ENCODE measurements at places on chromosomes 5 and 9.
A peak's percentile ranks its signal among the peaks of the same experiment; 100 is the strongest.

DNA sequence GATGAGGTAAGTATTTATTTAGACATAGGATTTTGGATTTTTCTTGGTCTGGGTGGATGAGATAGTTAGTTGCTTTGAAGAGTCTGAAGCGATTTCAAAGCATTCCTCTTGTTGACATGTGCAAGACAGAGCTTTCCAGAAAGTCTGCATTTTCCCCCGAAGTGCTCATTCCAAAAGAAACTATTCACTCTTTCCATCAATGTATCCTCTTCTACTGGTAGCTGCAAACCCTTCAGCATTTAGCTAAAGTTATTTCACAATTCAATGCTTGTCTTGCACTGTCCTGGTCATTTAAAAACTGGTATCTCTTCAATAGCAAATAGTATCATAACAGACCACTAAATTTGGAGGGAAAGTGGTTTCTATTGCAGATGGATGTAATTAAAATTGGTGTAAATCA lies 13.0 kb downstream of the NREP start:
- DNase-seq, result no peak

GRCh38 chr5:87886164-87886563 lies 382.5 kb downstream of the TMEM161B start:
- DNase-seq, result no peak

DNA sequence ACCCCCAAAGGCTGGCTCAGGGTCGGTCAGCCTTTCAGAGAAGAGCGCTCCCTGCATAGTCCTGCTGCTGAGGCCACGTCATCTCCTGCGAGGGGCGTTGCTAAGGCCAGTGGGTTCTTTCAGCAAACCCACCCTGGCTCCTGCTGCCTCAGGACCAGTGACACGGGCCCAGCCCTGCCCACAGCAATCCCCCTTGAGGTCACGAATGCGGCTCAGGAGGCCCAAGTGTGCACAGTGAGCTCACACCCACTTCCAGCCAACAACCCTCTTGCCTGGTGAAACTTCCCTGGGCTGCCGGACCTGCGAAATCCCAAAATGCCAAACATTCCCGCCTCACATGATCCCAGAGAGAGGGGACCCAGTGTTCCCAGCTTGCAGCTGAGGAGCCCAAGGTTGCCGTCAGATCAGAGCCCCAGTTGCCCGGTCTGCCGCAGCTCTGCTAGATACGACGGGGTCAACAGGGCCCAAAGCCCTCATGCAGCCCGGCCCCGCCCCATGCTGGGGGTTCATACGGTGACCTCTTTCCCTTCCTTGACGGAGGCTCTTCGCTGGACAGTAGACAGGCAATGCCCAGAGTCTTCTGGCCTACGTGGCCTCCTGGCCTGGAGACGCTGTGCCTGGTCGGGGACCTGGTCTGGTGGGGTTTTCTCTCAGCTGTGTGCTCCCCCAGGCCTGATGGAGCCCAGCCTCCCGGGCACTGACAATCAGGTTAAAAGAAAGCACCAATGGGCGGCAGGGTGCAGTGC lies 116.4 kb upstream of the COL5A1 start:
- DNase-seq, result no peak

GRCh38 chr9:4334410-4334813 lies 34.5 kb upstream of the GLIS3 start:
- no peak for DNase-seq

- DNase-seq, result no peak
Observed at GRCh38 chr9:123525957-123526356, 170.0 kb downstream of the CRB2 start.

GRCh38 chr5:160398806-160399205 lies 1.0 kb downstream of the FAM200C start:
- peak; percentile 64 for DNase-seq

- no peak for DNase-seq
Observed at GRCh38 chr5:126233256-126233655, 190.0 kb upstream of the GRAMD2B start.

GRCh38 chr5:176881816-176882566 lies 17.2 kb downstream of the HK3 start:
- no peak for DNase-seq

GRCh38 chr9:88991066-88992034 lies at the start of gene S1PR3:
S1PR3 (plus strand) TSS chr9:88991468; CDS start chr9:89001201, 9,733 bp downstream.
- peak; percentile 62 for DNase-seq

DNA sequence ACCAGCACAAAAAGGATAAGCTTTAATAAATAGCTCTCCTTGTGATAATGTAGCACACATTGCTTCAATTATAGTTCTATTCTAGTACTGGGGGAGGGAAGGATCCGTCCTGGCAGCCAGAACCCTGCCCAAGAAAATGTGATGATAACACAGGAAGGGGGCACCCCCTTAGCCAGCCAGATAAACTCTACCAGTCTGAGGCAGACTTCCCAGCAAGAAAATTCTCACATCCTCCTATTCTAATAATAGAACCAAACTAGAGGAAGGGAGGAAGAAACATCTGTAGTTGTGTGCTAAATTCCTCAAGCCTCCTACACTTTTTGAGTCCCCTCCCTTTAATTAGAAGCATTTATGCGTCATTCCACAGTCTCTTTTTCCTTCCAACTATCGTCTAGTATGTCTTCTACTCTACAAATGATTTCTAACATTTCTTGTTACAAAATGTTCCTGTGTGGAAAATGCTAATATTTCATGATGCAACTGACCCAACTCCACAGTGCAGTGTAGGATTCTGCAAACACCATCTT lies 261.0 kb downstream of the SEMA5A start:
- peak; percentile 67 for DNase-seq

DNA sequence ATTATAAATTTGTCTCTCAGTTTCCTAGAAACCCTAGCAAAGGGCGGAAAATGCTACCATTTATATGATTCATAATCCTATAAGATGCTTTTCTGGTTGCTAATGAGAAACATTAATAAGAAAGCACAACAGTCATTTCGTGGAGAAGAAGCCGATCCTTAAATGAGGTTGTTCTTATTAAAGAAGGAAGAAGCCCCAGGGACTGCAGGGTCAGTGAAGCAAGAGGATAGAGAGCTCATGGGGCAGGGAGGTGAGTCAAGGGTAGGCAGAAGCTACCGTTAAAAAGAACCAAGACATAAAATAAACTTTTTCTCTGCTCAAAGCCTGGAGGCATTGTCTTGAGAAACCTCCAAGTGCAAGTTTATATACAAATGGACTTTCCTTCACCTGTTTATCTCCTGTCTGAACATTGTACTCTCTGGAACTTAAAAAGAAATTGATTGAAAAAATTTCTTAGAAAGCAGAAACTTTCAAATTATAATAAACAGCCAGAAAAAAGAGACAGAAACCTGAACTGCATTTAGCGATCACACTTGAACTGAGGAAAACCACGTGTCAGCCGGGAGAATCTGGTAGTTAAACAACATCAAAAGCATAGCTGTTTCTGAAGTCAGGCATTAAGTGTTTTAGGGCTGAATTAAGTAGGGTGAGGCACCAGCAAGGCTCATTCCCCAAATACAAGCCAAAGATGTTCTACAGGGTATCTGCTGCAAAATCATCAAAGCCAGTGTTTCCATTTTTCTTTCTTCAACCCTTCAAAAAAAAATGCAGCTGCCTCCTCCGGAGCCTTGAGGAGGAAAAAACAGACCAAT lies 21.9 kb downstream of the HTR4 start:
- no peak for DNase-seq

GRCh38 chr5:146447734-146448380 lies 724 bp downstream of the TCERG1 start:
- DNase-seq, result peak; percentile 44

DNA sequence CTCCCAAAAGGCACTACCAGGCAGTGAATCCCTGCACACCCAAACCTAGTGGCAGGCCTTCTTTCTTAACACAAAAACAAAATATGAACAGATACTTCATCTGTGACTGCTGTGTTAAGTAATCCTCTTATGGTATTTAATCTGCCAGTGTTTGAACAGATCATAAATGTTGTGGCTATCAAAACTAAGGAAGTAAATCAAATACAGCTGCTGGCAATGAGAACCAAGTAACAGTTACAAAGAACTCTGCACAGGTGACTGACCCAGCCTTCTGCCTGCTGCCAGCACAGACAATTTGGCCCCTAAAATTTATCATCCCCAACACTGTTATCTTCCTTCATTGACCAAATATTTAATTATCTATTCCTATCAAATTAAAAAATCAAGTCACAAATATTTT lies 78.0 kb downstream of the GNAQ start:
- DNase-seq, result no peak

DNA sequence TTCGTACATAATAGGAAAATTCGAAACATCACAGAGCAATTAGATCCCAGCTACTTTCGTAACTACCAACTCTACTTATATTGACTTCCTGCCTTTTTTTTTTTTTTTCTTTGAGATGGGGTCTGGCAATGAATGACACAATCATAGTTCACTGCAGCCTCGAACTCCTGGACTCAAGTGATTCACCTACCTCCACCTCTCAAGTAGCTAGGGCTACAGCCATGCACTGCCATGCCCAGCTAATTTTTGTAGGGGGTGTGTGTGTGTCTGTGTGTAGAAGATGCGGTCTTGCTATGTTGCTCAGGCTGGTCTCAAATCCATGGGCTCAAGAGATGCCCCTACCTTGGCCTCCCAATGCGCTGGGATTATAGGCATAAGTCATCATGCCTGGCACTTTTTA lies 5.8 kb upstream of the PAIP2 start:
- DNase-seq, result no peak

GRCh38 chr9:96418920-96419690 lies 935 bp upstream of the ZNF367 start:
- DNase-seq, result peak; percentile 42

DNA sequence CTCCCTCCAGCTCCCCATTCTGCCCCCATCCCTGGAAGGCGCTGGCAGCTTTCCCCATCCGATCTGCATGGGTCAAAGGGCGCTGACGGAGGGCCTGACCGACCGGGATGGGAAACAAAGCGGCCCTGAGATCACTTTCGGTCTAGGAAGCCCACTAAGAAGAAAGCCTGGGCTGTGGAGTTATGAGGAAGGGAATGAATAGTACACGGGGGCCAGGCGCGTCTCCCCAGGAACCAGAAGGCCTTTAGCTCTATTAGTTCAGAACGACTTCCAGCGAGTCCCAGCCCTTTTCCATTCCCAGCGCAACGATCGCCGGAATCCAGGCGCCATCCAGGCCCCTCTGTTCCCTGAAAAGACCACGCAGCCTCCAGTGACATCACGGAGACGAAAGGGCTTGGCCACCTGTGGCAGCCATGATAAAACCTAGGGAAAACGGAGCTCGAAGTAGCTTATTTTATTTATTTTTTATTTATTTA lies 70.1 kb upstream of the CCDC180 start:
- DNase-seq, result no peak

All from fibroblast of villous mesenchyme (primary cell).